ENCODE measurements at places on chromosomes 7 and 10.

- H3K27ac ChIP-seq = no peak overlapping the region
- DNase-seq = no peak
- H3K36me3 ChIP-seq = no peaks in the 10 kb centered on the region
- no peaks in the 10 kb centered on the region for H3K27me3 ChIP-seq
These were observed 421.3 kb downstream of the EXOC4 start for GRCh38 chr7:133674079-133674763.

GRCh38 chr7:122298618-122299017 is 5.9 kb downstream of the FEZF1 start:
- H3K27ac ChIP-seq = no peak overlapping the region
- H3K4me1 ChIP-seq = peaks cover 16% of the 10 kb centered on the region
- no peak overlapping the region for H3K4me3 ChIP-seq

GRCh38 chr7:100655908-100656674 is at the start of gene ACTL6B:
Gene ACTL6B, minus strand, starts transcription at chr7:100656448. Its CDS starts 94 bp downstream, at chr7:100656354.
- H3K27me3 ChIP-seq = peaks cover 87% of the 10 kb centered on the region
- peak; percentile 59 for DNase-seq
- peaks cover 11% of the 10 kb centered on the region for H3K4me1 ChIP-seq
- H3K4me3 ChIP-seq = peak within 1 kb of the TSS; percentile 4
- H3K36me3 ChIP-seq = no peaks in the 10 kb centered on the region

DNA sequence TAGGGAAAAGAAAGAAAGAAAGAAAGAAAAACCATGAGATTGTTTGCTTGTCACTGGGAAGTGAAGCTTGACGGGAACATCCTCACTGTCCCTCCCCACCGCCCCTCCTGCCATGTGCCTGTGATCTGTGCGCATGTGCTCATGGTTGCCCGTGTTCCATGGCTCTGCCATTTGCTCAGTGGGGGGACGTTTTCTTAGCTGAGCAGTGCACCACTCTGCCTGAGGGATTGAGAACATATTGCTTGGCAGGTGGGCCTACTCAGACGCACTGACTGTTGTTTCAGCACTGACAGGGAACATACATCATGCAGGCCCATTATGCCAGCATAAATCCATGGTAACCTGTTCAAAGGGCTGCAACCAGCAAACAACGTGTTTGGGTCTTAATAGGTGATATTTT is 747.9 kb upstream of the GALNT17 start:
- DNase-seq = no peak
- H3K4me3 ChIP-seq = no peak overlapping the region
- no peaks in the 10 kb centered on the region for H3K4me1 ChIP-seq
- no peak overlapping the region for H3K27ac ChIP-seq
- no peaks in the 10 kb centered on the region for H3K27me3 ChIP-seq
